ENCODE measurements at places on chromosomes 6 and 20.
A peak's percentile ranks its signal among the peaks of the same experiment; 100 is the strongest.

DNA sequence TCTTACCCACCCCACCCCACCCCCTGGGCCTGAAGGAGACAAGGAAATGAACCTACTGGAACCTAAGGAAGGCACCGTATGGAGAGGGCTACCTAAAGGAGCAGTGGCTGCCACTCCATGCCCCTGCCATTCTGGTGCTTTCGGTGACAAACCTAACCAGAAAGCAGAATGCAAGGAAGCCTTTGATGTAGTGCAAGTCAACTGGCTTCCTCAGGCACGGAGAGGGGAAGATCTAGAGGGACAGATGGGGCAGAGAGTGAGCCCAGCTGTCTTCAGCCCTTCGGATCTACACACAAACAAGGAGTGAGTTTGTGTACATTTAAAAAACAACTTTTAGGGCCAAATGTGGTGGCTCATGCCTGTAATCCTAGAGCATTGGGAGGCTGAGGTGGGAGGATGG, 39.5 kb downstream of the PPP1R16B start:
- no peak for DNase-seq

DNA sequence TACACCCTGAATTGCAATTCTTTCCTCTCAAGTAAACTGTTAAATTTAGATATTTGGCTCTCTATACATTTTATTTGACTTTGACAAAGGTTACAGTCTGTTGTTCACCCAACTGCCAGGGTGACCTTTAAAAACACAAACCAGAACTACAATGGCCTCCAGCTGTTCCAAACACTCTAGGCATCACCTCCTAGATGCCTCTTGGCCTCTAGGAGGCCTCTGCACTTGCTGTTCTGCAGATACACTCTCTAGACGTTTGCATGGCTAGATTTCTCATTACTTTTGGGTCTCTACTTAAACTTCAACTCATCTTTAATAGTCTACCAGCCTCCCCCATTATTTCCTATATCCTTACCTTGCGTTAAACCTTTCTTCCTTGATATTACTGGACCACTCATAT, 102.8 kb upstream of the BEND3 start:
- DNase-seq, result no peak

DNA sequence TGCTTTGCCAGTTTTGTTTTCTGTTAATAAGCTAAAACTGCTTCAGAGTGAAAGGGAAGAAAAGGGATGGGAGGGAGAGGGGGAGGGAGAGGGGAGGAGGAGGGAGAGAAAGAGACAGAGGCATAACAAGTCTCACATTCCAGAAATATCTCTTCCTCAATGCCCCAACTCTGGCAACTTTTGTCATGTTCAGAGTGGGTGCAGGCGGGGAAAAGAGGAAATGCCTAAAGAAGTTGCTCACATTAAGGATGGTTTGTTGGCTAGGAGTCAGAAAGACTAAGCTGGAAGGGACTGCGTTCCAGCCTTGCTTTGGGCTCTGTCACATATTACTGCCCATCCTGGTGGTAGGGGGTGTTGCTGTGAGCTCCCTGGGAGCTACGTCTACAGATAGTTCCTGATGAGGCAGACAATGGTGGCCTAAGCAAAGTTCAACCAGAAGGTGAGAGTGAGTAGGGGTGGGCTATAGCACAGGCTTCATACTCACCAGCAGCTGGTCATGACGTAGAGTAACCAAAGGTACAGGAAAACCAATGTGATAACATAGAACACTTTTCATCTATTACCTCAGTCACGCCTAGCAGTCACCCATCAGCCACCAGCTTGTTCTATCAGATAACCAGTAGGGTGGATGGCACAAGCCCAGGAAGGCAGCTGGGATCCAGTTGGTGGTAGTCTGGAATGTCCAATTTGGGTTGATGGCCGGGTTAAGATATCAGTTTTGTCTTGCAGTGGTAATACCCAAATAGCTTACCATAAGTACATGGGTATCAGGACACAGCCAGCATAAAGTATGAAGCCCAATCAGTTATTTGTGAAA, 2.1 kb downstream of the TSPYL4 start:
- no peak for DNase-seq

DNA sequence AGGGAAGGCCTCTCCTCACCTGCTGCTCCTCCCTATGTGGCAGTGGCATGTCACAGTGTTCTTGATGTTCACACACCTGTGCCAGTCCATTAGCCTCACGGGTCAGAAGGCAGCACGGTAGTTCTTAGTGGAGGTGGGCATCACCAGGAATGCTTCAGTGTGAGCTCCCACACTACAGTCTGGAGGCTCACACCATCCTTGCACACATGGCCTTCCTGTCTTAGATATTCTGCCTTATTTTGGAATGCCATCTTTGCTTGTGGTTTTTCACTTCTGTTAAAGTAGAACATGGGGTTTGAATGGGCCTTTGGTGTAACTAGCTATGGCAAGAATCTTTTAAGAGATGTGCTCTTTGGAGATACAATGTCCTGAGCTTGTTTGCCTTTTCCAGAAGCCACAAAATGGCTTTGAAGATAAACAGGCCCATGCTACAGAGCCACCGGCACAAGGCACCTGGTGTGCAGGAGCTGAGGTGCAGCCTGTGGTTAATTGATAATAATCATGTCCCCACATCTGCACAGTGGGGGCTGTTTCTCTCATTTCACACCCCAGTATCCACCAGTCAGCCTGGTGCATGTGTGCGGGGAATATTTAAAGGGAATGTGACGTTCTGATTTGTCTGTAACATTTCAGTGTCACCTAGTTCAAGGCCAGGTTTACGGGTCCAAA, 3.2 kb upstream of the SLC17A9 start:
- no peak for DNase-seq

- DNase-seq, result no peak
These were observed 5.5 kb downstream of the NT5DC1 start for GRCh38 chr6:116106146-116106545.

DNA sequence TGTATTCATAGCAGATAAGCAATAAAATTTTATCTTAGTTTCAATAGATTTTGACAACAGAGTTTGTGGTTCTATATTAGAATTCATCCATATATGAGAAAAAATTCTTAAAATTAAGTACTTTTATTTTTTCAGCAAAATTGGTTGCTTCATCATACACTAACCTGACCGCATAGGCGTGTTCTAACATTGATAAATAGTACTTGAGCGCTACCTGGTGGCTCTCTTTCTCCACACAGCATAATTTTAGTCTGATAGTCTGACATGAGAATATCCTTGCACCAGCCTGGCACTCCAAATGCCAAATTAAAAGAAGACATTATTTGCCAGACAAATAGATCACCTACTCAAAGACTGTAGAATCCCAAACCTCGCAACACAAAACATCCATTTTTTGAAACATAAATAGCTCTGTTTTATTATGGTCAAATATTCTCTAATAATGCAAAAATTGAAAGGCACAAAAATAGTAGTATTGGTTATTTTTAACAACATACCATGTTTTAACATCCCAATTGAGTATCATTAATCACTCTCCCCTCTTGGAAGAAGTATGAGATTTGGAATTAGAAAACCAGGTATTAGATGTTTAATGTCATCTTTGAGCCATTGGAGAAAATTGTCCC, 33.0 kb upstream of the FILIP1 start:
- DNase-seq, result peak; percentile 28

GRCh38 chr6:11616200-11616611, 78.7 kb downstream of the TMEM170B start:
- no peak for DNase-seq

GRCh38 chr6:158040051-158040803, 58.6 kb downstream of the SYNJ2 start:
- no peak for DNase-seq

- no peak for DNase-seq
These were observed 171.3 kb downstream of the ANKRD60 start for GRCh38 chr20:58056921-58057686.

DNA sequence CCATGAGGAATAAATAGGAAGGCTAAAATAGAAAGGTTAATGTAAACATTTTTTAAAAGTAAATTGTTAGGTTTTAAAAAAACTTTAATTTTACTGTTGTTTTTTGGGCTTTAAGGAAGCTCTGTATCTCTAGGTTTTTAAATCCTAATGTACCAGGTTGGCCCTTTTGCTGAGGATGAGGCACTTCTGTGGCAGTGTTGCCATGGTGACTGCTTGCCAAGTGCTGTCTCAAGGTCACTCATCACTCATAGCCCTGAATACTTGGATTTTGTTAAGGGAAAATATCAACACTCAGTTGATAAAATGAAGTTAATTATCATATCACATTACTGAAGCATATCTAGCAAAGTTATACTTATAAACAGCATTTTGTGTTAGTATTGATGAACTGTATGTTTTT, 50.2 kb downstream of the NCOA3 start:
- no peak for DNase-seq

- DNase-seq, result no peak
These were observed 784.9 kb downstream of the TENT5A start for GRCh38 chr6:80967609-80968008.

- DNase-seq, result no peak
These were observed 43.2 kb downstream of the SESN1 start for GRCh38 chr6:109051301-109052017.

- DNase-seq, result no peak
These were observed 44.9 kb upstream of the CEP85L start for GRCh38 chr6:118696271-118696670.

DNA sequence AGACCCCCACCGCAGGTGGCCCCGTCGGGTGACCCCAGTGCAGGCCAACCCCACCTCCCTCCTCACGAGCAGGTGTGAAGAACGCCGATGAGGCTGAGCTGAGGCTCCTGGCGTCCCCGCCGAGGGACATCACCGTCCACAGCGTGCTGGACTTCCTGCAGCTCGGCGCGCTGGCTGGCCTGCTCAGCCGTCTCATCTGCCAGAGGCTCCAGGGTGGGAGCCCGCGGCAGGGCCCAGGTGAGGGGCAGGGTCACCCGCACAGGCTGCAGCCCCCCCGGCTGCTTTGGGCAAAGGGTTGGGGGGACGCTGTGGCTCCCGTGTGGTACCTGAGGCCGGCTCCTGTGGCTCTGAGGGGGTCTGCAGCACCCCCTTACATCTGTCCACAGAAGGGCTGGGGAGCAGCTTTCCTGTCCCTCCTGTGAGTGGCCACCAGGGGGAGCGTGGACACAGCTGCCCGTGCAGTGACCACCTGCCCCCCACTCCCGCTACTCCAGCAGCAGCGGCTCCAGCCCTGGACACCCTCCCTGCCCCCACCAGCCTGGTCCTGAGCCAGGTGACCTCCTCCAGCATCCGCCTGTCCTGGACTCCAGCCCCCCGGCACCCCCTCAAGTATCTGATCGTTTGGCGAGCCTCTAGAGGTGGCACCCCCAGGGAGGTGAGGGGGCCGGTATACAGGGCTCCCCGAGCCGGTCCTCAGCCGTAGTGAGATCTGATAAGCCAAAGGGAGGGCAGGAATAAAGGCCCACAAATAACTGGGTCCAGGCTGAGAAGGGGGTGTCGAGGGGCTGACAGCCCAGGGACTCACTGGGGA, 16.5 kb downstream of the COL20A1 start:
- DNase-seq, result no peak

DNA sequence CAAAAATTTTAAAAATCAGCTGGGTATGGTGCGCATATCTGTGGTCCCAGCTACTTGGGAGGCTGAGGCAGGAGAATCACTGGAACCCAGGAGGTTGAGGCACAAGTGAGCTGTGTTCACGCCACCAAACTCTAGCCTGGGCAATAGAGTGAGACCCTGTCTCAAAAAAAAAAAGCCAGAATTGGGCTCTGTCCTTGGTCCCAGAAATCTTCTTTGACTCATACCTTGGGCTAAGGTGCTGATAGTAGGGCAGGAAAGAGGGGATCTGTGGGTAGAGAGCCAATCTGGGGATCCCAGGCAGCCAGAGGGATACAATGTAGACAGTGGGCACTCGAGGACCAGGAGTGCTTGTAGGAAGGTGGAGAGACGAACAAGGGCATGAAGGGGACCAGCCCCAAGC, 13.3 kb downstream of the ETV7 start:
- no peak for DNase-seq

- no peak for DNase-seq
These were observed 3.9 kb upstream of the KCNS1 start for GRCh38 chr20:45104786-45105185.

DNA sequence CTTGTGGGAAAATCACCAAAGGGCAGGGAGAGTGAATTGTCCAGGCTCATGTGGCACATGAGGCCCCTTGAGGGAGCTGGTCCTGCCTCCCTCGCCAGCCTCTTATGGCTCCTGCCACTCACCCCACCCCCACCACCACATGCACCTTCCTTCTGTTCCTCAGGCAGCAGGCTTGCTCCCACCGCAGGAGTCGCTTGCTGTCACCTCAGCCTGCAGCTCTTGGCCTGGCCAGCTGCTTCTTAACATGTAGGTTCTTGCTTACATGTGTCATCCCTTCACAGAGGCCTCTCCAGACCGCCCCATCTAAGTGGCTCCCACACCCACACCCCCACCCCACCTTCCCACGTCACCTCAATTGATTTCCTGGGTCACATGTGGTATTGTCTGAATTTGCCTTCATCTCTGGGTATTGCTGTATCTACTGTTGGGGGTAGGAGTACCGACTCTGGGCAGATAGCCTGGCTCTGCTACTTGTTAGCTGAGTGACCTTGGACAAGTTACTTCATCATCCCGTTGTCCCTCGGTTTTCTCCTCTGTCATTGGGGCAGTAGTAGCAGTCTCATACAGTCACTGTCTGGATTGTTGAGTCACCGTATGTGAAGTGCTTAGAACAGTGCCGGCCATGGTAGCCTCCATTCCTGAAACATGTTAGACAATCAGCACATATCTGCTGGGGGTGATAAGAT, 41.7 kb downstream of the SLC9A8 start:
- DNase-seq, result no peak

DNA sequence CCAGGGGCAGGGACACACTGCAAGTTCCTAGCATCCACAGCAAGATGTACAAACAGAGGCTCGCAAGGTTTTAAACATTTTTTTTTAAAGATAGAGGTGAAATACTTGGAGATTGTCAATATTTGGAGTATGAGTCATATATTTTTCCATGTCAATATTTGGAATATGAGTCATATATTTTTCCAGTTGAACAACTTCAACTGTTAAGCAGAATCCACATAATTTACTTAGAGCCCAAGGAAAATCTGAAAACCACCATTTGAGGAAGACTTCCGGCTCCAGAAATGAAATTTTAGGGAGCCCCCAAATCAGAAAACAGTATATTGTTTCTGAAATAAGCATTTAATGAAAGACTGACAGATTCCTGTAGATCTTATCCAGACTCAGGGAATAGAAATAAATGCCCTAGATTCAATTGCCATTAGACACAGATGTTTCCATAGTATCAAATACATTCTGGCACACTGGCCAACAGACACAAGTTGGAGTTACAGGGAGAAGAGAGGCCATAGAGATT, 51.6 kb upstream of the FAM184A start:
- no peak for DNase-seq

DNA sequence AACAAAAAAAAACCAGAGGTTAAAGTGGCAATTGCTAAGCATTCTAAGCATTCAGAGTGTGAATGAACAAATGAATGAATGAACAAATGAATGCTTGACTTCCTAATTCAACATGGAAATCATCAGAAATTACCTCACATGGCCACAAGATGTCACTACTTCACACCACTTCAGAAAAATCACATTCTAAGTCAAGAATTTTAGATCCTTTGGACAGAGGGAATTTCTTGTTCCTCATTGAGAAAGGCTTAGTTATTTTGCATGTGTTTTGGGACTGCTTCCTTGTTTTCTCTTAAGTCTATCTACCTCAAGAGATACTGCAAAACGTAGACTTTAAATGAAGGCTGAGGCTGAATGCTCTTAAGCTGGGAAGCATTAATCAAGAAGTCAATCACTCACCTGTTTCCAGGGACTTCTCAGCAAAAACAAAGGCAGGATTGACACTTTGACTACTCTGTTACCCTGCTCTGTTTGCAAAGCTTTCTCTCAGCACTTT, 120.2 kb downstream of the MBOAT1 start:
- no peak for DNase-seq
